ENCODE measurements at places on chromosomes 11 and 22.
A peak's percentile ranks its signal among the peaks of the same experiment; 100 is the strongest.

- DNase-seq: no peak
Measured at GRCh38 chr11:14768526-14769188, 123.4 kb downstream of the CYP2R1 start.

DNA sequence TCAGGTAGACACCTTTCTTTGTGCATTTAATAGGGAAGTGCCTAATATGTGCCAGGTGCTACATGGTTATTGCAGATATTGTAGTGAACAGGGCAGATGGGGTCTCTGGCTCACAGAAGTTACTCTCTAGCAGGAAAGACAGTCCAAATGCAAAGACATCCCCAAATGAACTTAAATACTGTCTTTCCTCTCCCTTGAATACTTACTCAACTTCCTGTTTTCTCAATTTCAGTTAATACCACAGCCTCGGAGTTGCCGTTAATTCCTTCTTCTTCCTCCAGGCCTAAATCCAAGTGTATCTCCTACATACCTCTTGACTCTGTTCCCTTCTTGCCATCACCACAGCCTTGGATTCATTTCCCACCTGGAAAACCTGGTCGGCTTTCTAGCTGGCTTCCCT, 134.3 kb upstream of the SESN3 start:
- no peak for DNase-seq

DNA sequence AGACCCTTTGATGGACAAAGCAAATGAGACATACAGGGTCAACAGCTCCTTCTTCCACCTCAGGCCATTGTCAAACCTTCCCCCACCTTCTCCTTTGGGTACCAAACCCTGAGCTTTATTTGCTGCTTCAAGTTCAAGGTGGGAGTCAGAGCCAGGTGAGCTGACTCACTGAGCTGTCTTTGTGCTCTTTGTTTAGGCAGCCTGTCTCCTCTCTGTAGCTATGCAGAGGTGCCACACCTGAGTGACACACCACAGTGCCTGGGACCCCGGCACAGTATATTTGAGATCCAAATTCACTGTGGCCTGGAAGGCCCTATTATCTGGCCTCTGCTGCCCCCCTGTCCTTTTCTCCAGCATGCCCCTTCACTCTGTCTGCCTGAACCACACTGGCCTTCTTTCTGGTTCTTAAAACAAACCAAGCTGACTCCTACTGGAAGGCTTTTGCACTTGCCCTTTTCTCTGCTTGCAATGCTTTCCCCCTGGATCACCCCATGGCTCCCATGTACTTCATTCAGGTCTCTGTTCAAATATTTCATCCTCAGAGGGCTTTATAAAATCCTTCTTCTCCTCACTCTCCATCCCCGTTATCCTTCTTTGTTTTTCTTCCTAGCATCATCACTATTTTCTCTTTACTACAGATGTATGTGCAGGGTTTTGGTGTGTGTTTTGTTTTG, 16.1 kb downstream of the LMO2 start:
- DNase-seq: no peak

GRCh38 chr11:12430351-12430750, 53.0 kb downstream of the PARVA start:
- no peak for DNase-seq

DNA sequence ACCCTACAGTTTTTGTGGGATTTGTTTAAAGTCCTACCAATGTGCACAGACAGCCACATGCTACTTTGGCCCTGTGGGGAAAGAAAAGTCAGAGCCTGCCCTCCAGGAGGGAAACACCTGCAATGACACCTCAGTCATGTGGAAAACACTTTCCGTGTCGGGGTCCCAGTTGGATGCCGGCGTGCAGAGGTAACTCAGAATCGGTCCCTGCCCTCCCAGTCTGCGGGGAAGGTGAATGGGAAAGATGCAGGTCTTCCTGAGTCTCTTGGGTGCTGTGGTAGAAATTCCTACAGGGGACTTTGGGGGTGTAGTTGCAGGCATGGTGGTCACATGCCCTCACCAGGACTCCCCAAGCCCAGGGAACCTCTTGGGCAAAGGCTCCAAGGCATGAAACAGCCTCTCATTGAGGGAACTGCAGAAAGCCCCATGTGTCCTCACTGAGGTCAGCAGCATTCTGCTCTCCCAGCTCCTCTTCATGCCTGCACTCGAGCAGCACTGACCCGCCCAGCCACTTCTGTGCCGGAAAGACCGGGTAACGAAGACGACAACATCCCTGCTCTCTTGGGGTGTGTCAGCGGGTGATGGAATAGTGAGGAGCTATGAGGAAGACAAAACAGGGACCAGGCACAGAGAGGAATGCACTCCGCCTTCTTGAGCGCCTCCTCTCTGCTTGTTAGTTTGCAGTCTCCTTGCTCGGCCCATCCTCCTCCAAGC, 4.7 kb downstream of the RIBC2 start:
- DNase-seq: no peak

- no peak for DNase-seq
Measured at GRCh38 chr11:42013656-42014201, 554.3 kb upstream of the LRRC4C start.

DNA sequence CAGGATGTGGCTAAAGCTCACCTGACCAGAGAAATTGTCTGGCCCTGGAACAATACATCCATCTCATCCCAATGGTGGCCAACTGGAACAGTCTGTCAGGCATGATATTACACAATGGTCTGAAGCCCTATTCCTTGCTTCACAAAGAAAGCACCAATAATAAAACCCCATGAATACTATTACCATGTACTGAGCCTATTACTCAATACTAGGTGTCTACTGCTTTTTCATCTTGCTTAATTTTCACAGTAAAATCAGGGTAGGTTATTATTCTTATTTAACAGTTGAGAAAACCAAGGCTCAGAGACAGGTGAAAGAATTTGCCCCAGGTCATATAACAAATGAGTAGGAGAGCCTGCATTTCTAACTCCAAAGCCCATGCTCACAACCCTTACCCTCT, 68.9 kb upstream of the CAPRIN1 start:
- DNase-seq: no peak

DNA sequence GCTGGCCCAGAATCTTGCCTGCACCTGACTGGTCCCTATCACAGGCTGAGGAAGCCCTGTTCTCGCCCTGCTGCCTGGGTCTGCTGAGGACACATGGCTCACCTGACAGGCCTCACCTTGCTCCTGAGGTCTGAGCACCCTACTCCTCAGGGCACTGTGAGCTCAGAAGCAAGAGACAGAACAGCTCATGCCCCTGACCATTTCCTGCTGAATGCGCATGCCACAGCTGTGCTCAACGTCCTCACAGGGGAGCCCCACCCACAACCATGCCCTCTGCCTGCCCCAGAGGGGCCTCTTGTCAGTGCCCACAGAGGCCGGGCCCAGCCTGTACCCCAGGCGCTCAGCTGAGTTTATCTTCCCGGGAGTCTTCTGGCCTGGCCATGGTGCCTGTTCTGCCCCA, 2.8 kb upstream of the TSPO start:
- no peak for DNase-seq

GRCh38 chr22:37498289-37498909, 12.2 kb upstream of the MFNG start:
- peak; percentile 99 for DNase-seq

DNA sequence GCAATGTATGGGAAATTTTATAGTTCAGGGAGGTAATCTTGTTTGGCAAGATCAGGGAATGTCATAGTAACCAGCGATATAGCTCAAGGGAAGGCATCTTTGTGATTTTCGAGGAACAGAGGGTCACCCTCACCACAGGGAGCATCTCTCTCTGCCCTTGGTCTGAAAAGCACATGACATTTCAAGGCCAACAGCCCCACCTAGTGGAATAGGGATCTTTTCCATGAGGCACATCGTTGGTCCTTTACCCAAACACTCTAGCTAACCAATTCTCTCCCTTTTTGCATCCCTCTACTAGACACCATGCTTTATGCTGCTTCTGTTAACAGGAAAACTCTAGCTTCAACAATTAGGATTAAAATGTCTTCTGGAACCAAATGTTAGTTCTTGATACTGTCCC, 179.0 kb downstream of the GRM5 start:
- DNase-seq: peak; percentile 0

DNA sequence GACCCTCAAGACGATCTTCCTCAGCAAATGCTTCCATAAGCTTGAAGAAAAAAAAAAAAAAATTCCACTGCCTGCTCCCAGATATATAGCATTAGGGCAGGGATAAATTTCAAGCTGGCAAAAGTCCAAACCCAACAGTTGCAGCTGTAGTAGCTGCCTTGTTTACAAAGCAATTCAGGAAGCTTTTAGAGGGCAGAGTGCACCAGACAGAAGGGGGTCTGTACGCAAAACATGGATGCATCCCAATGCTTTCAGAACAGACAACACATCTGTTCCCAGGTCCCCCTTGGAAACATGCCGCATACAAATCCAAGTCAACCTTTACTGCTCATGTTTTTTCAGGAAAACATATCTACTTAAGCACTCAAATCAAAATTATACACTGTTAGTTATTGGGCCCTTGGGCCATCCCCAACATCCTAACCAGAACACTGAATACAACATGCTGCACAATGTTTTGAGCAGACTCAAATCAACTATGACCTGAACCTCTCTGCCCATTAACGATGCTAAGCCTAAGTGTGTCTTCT, 94.5 kb downstream of the CADM1 start:
- DNase-seq: no peak

- DNase-seq: no peak
Measured at GRCh38 chr22:46742576-46743221, 4.6 kb upstream of the CERK start.

- DNase-seq: no peak
Measured at GRCh38 chr11:117171404-117172061, 7.0 kb upstream of the SIDT2 start.

- no peak for DNase-seq
Measured at GRCh38 chr11:75469785-75470405, 36.9 kb upstream of the KLHL35 start.

DNA sequence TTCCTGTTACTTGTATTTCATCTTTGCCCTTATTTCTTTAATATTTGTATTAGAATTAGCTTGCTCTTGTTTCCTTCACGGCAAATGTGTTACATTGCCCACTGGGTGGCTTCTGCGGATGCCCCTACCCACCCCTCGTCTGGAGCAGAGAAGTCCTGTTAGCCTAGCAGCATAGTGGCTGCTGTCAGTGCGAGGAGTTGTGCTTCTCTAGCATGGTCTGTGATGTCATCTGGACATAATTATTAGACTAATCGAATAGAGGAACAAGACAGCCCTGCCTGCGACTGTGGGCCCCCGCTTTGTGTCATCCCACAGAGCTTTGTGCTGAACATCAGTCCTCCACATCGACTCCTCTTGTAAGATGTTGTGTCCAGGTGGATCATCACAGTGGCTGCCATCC, 74.5 kb downstream of the PPP6R3 start:
- DNase-seq: no peak

- peak; percentile 34 for DNase-seq
Measured at GRCh38 chr22:37229012-37229804, 14.9 kb downstream of the RAC2 start.

DNA sequence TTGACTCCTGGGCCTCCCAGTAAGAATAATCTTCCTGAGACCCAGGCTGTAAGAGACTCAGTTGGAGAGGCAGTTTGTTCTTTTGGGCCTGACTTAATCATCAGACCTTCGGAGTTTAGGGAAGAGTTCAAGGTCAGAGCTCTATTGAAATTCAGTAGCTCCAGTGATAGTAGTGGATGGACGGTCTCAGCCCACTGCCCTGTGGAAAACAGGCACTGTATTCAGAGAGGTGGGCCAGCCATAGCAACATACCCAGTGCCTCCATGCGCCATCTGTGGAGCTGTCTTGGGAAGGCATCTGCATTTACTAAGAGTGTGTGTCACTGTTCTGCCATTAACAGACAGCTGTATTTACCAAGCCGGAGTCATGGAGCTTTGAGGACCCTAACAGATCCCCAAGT, 2.9 kb downstream of the SMARCB1 start:
- peak; percentile 50 for DNase-seq

DNA sequence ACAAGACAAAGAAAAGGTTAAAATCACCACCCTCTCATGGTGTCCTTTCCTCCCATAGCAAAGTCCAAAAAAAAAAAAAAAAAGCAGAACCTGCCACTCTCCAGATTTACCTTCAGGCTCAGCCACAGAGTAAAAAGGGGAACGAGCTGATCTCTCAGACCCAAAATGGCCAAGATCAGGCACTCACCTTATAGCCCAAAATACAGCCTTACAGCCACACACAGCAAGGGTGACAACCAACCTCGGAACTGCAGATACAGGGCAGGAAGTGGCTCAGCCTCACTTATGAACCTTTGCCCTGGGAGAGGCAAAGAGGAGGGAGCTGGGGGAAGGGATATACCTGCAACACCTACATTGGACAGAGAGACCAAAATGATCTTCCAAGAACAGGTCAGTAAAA, 4.5 kb downstream of the FHIP1B start:
- no peak for DNase-seq

DNA sequence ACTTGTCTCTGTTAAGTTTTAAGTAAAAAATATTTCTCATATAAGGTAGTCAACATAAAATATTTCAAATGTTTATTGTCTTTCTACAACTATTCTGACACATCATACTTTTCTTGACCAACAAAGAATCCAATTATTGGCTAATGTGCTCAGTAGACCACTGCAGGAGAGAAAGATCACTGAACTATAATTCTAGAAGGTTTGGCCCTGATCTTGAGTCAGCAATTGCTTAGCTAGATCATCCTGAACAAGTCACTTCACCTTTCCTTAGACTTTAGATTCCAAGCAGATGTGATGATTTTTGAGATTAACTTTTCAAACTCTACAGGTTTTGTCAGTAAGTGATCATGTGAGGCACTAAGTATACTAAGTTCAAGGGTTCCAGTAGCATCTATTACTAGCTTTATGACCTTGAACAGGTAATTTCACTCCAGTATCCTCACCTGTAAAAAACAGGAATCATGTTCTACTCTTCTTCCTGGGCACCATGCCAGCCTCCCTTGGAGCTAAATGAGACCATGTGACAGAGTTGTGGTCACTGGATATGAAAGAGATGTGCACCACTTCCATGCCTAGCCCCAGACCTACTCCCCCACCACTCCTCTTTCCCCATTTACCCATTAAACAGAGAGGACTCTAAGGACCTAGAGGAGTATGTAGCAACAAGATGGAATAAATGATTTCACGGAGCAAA, 17.3 kb downstream of the PGM2L1 start:
- no peak for DNase-seq

- DNase-seq: no peak
Measured at GRCh38 chr11:49302360-49302759, 94.0 kb upstream of the FOLH1 start.

DNA sequence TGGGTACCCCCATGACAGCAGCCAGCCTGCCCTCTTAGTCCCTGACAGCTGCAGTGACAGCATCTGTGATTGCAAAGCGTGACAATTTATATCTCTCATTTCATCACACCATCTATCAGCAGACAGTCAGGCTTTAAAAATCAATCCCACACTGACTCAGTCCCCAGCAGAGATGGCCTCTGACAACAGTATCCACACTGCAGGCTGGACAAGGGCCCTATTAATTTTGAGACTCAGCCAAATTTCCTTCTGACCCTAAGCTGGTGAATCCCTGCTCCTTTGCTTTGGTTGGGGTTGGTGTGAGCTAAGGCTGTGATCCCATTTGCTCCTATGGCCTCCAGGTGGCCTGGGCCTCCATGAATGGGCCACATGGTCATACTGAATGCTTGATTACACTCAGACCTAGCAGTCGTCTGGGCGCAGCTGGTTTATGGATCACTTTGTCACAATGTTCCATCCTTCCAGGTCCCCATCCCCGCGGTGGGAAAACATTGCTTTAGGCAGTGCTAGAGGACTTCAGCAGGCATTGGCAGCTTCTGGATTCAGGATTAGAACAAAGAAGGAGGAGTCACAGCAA, 68.2 kb upstream of the B3GAT1 start:
- no peak for DNase-seq

Measured in H7 (cell line).